Left lung (tissue), 14 donors: ENCODE measurements at places on chromosomes 1 and 21. TPM values are rescaled to one million over a fixed set of nuclear protein-coding genes. Genes with fewer than 3 reads are reported as not detected.

DNA sequence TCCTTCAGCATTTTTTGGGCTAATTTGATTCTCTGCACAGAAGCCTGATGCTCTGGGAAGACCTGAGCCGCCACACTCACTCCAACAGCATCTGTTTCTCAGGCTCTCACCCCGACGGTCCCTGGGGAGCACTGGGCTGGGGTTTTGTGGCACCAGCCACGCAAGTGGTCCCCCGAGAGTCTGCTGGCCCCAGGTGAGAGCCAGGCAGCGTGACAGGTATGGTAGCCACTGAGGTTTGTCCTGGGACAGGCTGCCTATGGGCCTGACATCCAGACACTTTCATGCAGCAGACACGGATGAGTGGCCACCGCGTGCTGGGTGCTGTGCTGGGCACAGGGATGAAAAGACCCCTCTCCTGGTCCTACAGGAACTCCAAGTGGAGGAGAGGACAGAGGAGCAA is 11.0 kb downstream of the AJAP1 start:
- DNase-seq, result no peak

- no peak for DNase-seq
Observed at GRCh38 chr1:245046769-245047168, 108.0 kb upstream of the KIF26B start.

GRCh38 chr1:244730153-244730933 is 77.4 kb downstream of the DESI2 start:
- peak; percentile 59 for DNase-seq

The BPNT1 gene
- polyA plus RNA-seq, result 43.0 TPM
